ENCODE measurements at places on chromosomes 13 and 19.

GRCh38 chr19:16876904-16877361, 11.9 kb upstream of the F2RL3 start:
- no peak for DNase-seq

GRCh38 chr13:46975173-46975572, 78.3 kb upstream of the HTR2A start:
- DNase-seq, result no peak

GRCh38 chr19:46732172-46732938, 13.5 kb upstream of the FKRP start:
- no peak for DNase-seq

DNA sequence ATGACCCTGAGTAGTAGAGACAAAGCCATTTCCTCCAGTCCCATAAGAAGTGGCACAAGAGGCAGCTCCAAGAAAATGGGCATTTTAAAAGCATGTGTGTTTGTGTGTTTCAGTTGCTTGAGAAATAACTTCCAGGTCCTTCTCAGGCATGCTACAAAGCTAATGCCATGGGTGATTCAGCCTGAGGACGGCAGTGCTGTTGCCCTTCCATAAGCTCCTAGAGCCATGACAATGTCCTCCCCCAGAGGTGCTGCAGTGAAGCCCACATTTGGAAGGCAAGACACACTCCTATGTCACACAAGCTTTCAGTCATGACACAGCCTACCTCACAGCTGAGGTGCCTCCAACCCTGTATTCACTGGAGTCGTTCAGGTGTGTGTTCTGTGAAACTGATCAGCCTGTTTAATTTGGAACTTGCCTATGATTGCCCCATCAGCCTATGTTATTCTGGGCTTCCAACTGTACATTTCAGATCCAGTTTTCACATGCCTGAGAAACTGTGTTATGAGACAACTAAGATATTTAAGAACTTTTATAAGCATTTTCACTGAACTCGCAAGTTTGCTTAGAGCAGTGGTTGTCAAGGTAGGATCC, 213.6 kb downstream of the FOXO1 start:
- no peak for DNase-seq

DNA sequence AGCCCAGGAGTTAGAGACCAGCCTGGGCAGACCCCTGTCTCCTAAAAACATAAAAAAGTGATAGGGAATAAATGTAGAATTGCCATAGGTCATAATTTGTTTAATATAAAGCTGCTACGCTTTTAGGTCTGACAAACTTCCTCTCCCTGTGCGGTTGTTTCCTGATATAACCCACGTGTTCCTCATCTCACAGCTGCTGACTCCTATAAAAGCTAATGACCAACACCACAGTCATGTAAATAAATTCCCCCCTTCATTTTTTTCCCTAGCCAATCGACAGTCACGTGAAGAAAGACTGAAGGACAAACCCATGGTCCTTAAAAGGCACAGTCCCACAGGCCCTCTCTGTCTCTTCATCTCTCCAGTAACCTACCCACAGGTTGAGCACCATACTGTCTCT, 27.5 kb downstream of the ZNF266 start:
- no peak for DNase-seq

DNA sequence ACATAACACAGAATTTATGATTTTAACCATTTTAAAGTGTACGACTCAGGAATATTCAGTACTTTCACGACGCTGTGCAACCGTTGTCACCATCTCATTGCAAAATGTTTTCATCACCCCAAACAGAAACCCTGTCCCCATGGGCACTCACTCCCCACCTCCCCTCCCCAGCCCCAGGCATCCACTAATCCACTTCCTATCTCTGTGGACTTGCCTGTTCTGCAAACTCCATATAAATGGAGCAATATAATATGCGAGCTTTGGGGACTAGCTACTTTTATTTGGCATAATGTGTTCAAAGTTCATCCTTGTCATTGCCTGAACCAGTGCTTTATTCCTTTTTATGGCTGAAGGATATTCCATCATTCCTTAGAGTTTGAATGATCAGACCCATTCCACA, 7.3 kb upstream of the INSR start:
- no peak for DNase-seq

DNA sequence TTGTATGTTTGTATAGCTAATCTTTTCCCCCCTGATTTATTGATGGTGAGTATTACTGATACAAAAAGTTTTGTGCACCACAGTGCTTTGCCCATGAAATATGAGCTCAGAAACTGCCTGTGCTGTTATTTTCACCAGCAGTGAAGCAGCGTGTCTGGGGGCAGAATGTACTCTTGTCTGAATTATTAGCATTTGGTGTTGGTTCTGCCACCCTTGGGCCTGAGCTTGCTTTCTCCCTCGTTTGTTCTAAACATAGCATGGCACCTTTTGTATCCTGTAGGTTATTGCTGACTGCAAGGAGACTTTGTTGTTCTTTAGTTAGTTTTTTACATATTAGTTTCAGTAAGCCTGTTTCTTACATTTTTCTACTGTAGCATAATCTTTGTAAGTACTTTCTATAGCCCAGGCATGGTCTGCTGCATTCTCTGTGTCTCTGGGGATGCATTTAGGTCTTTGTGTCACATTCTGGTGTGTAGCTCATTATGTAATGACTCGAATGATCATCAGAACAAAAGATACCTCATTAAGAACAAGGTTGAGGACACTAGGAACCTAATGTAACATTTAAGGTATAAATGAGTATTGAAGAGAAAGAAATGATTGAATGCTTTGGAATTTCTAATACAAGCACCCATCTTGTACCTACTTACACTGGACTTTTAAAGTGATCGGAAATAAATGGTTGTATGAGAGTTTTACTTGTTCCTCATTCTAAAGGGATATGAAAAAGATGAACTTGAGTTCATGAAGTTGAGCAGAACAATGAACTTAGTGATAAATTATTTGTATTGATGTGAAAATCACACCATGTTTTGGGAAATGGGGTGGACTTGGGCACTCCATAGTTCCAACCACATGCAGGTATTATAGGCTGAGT, 50.3 kb upstream of the GPI start:
- DNase-seq, result no peak

DNA sequence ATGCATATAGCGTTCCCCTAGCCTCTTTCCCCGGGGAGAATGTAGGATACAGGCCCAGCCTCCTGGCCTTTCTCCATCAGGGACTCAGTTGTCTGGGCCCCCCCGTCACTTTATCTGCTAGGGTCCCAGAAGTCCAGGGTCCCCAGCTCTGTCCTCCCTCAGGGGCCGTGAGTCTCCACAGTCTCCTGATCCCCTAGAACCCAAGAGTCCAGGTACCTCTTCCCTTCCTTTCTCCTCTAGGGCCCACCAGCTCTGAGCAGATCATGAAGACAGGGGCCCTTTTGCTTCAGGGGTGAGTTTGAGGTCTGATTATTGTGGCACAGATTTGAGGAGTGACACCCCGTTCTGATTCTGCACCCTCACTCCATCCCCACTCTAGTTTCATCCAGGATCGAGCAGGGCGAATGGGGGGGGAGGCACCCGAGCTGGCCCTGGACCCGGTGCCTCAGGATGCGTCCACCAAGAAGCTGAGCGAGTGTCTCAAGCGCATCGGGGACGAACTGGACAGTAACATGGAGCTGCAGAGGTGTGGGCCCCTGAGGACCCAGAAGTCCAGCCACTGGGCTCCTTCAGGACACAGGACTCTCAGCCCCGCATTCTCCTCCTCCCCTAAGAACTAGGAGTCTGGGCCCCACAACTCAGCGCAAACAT, 758 bp downstream of the BAX start:
- no peak for DNase-seq

DNA sequence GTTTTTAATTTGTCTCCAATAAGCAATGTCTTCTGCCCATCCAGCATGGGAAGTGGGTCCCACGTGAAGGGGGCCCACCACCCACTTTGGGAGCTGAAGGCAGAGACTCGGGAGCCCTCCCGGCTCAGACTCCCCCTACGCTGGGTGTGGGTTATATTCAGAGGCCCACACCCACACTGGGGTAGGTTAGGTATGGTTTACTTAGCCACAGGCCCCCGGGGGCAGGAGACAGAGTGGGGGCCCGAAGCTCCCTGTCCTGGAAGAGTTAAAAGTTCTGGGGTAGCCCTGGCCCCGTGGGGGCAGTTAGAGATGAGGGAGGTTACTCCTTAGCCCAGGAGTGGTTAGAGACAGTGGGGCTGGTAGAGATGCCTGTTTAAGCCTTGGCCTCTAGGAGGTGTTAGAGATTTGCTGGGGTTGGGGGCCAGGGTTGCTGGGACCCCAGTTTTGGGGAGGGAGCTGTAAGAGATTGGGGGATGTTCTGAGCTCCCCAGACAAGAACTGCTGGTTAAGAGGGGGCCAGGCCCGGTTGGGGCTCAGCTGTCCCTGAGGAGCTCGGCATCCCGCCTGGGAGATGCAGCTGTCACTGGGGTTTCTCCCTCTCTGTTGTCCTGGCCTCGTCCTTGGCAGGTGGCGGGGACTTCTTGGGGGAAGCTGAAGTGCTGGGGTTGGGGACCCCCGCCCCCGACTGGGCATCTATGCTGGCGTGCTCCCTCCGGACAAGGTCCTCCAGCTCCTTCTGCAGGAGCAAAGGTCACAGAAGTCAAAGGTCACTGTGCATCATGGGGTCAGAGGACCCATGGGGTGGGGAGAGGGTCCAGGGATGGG, 712 bp upstream of the RINL start:
- DNase-seq, result no peak

- no peak for DNase-seq
Measured at GRCh38 chr13:93788456-93788855, 561.8 kb downstream of the GPC6 start.

GRCh38 chr13:94764576-94765321, 52.4 kb upstream of the SOX21 start:
- DNase-seq, result no peak

GRCh38 chr13:113967729-113968462, 6.0 kb downstream of the C13orf46 start:
- no peak for DNase-seq

GRCh38 chr19:33535226-33535625, 13.6 kb upstream of the PEPD start:
- no peak for DNase-seq

- no peak for DNase-seq
Measured at GRCh38 chr13:50419331-50419865, 404.2 kb downstream of the KCNRG start.

GRCh38 chr13:95243207-95243606, 58.0 kb downstream of the ABCC4 start:
- no peak for DNase-seq

GRCh38 chr13:42413484-42413815, 141.5 kb downstream of the AKAP11 start:
- no peak for DNase-seq

- no peak for DNase-seq
Measured at GRCh38 chr13:45700971-45701900, 884 bp upstream of the CBY2 start.

DNA sequence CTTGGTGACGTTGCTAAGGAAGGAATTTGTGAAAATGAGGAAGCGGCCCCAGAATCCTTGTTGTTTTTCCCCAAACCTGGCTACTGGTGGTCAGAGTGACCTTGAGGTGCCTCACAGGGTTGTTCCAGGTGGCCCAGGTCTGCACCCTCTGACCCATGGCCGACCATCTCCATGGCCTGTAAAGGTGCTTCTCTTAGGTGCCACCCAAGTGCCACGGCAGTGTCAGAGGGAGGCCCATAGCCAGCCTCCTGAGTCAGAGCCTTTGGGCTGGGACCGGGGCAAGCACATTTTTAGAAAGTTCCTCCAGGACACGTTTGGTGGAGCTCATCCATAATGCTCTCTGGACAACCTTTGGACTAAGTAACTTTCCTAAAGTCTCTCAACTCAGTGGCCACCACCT, 83.9 kb upstream of the IRS2 start:
- no peak for DNase-seq

DNA sequence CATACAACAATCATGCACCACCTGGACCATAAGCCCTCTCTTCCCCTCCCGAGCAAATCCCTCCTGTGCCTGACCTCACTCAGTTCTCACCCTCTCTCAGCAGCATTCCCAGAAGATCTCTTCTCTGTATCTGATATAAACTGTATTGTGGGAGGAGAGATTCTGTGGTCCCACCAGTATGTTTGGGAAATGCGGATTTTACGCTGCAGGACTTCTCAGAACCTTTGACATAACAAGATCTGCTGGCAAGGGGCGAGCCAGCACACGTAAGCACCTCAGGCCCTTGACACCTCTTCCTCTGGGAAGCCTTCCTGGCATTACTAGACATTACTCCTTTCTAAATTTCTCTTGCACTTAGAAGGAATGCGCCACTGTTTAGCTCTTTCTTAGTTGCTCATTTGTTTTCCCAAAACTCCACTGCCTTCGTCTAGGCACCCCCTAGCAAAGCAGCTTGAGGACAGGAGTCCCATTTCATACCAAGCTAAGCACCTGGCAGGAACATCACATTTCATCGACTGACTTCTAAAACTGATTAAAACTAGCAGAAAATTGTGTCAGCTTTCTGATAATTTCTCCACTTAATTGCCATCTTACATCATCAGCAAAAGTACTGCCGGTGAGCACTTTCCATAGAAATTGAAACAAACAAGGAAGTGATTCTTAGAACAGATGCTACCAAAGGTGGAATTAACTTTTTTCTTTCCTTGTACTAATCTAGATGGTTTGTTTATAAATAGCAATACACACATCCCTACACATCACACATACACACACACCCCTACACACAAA, 63.2 kb downstream of the CCDC70 start:
- no peak for DNase-seq
